B cell (primary cell): ENCODE measurements at places on chromosomes 1 and 21. TPM values are rescaled to one million over a fixed set of nuclear protein-coding genes. Genes with fewer than 3 reads are reported as not detected.

GRCh38 chr1:37153116-37154100 is 119.1 kb upstream of the GRIK3 start:
- DNase-seq = no peak
- peaks cover 6% of the 10 kb centered on the region for H3K27me3 ChIP-seq
- H3K36me3 ChIP-seq = no peaks in the 10 kb centered on the region
- H3K27ac ChIP-seq = no peak overlapping the region
- no peaks in the 10 kb centered on the region for H3K4me1 ChIP-seq

DNA sequence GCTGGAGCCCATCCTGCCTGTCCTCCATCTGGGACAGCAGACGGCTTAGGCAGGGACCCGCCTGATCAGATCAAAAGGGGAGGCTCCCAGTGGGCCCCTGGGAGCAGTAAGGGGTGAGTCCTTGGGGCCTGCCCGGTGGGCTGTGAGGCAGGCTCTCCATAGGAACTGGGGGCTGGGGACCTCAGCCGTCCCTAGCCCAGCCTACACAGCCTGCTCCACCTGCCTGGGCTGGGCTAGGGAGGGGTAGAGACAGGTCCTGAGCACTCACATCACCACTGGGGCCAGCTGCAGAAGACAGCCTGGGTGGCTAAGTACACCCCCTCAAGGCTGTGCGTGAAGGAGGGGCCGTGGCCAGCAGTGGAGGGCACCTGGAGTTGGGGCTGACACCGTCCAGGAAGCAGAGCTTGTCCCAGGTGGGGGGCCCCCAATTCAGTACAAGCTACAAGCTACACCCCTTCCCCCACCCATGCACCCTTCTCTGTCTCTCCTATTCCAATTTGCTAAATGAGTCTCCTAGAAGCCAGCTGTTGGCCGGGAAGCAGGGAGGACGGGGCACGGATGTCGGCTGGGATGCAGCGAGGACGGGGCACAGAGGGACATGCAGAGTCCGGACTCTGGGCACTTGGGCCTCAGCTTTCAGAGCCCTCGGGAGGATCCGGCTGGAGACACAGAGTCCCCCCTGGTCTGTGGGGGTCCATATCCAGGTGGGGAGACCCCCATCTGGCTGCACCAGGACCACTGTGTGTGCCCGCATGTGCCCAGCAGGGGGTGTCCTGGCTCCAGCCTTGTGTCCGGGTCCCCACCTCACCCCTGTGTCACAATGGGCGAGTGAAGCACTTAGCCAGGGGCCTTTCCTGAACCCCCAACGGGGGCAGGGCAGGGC is 1.7 kb downstream of the ISG15 start:
- no peaks in the 10 kb centered on the region for H3K27me3 ChIP-seq
- DNase-seq = no peak
- no peak overlapping the region for H3K27ac ChIP-seq
- H3K4me3 ChIP-seq = no peak overlapping the region

Gene SERINC2
- polyA plus RNA-seq = 0.75 and 1.2 TPM in 2 replicates

DNA sequence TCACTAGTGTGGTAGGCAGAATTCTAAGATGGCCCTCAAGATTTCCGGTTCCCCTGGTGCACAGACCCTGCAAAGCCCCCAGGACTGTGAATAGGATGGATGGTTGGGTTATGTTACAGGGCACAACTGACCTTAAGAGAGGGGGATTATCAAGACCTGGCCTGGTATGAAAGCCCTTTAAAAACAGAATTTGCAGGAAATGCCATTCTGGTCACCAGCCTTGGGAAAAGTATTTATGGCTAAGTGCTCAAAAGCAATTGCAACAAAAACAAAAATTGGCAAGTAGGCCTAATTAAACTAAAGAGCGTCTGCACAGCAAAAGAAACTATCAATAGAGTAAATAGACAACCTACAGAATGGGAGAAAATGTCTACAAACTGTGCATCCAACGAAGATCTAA is 144.7 kb upstream of the EDN2 start:
- H3K4me1 ChIP-seq = peaks cover 2% of the 10 kb centered on the region
- H3K27me3 ChIP-seq = no peaks in the 10 kb centered on the region
- no peak overlapping the region for H3K4me3 ChIP-seq
- H3K27ac ChIP-seq = no peak overlapping the region
- H3K36me3 ChIP-seq = peaks cover 9% of the 10 kb centered on the region

DNA sequence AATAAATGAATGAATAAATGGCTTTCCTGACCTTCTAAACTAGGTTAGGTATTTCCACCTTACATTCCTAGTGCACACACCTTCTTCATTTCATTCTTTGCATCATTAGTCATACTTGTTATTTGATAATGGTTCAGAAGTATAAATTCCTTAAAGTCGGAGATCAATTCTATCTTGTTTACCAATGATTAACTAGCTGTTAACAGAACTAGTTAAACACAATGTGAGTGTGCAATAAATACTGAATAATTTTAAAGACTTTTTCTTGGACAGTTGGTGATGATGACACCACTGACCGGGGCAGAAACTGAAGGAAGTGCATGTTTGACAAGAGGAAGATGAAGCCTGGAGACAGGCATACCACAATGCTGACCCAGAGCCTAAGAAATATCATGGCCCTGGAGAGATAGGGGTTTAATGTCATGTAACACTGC is 207.1 kb upstream of the DEPDC1 start:
- H3K27me3 ChIP-seq = no peaks in the 10 kb centered on the region
- no peak overlapping the region for H3K4me3 ChIP-seq
- no peaks in the 10 kb centered on the region for H3K4me1 ChIP-seq
- DNase-seq = no peak
- no peak overlapping the region for H3K27ac ChIP-seq
- H3K36me3 ChIP-seq = no peaks in the 10 kb centered on the region

Gene SPRR2F
- not detected in 2 replicates for polyA plus RNA-seq

DNA sequence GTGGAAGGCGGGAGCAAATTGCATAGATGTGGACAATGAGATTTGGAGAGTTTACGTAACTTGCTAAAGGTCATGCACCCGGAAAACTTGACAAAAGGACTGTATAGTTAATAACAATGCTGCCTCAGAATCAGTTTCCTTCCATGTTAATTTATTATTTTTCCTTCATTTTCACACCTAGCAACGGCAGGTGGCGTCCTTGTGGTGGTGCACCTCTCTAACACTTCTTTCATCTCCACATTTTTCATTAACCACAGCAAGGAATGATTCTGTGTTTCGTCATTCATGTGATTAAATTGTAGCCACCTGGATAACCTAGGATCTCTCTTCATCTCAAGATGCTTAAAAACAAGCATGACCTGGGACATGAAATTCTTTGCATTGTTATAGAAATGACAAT is 2133.0 kb downstream of the NCAM2 start:
- no peak for DNase-seq
- no peak overlapping the region for H3K27ac ChIP-seq
- no peaks in the 10 kb centered on the region for H3K36me3 ChIP-seq

Gene FBLIM1
- not detected in 2 replicates for polyA plus RNA-seq

Gene HPCAL4
- 0.13 TPM in 1 of 2 replicates, not detected in the other for polyA plus RNA-seq

Gene NTNG1
- polyA plus RNA-seq = 0.69 and 2.8 TPM in 2 replicates

- no peak overlapping the region for H3K4me3 ChIP-seq
- no peaks in the 10 kb centered on the region for H3K36me3 ChIP-seq
- H3K27me3 ChIP-seq = no peaks in the 10 kb centered on the region
- DNase-seq = no peak
- no peaks in the 10 kb centered on the region for H3K4me1 ChIP-seq
Observed at GRCh38 chr1:63623952-63624351, 30.7 kb downstream of the PGM1 start.

DNA sequence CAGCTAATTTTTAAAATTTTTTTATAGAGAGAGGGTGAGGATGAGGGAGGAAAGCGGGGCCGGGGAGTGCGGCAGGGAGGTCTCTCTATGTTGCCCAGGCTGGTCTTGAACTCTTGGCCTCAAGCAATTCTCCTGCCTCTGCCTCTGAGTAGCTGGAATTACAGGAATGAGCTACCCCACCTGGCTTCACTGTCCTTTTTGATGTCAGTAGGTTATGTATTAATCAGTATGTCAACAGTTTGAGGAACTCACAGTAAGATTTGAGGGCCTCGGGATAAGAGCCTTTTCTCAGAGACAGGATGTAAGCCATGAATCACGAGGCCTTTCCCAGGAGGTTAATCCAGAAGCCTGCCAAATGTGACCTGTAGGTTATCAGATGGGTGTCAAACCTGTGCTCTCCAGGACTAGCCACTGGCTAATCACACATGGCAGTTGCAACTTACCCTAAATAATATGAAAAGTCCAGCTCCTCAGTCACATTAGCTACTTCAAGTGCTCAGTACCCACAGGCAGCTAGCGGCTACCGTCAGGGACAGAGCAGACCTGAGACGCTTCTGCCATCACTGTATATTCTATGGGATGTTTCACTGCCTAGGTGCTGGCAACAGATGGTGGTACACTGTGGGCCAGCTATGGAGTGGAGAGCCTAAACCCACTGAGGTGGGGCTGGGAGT is 33.1 kb downstream of the TRIM67 start:
- H3K27me3 ChIP-seq = peaks cover 22% of the 10 kb centered on the region
- no peak overlapping the region for H3K27ac ChIP-seq
- no peaks in the 10 kb centered on the region for H3K36me3 ChIP-seq
- no peaks in the 10 kb centered on the region for H3K4me1 ChIP-seq
- H3K4me3 ChIP-seq = no peak overlapping the region

DNA sequence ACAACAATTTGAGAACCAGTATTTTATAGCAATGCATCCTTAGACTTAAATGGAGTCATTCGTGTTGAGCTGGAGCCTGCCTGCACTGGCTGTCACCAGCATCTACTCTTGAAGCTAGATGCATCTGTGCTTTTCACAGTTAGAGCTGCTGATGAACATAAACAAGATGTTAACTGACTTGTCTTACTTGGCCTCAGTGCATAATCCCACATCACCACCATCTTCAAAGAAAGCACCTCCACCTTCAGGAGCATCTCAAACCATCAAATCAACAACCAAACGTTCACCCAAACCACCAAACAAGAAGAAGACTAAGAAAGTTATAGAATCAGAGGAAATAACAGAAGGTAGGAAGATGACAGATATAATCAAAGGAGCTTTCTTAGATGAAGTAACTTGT is 71.1 kb downstream of the TPR start:
- no peaks in the 10 kb centered on the region for H3K36me3 ChIP-seq
- DNase-seq = no peak
- H3K27me3 ChIP-seq = no peaks in the 10 kb centered on the region
- H3K4me1 ChIP-seq = no peaks in the 10 kb centered on the region
- H3K27ac ChIP-seq = no peak overlapping the region
- H3K4me3 ChIP-seq = no peak overlapping the region

DNA sequence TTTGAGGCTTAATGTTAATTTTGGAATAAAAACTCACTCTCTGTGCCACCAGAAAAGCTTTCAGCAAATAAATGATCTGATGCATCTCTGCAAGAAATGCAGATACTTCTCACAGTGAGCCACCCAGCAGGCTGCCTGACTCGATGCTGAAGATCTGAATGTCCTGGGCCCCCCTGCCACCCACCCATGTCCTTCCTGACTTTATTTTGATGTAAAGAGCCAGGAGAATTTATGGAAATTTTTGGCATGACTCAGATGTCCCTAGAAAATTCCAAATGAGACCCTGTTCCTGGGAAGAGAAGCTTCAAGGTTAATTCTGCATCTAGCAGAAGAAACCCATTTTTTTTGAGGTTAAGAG is 62.8 kb upstream of the COA6 start:
- H3K4me1 ChIP-seq = no peaks in the 10 kb centered on the region
- H3K36me3 ChIP-seq = no peaks in the 10 kb centered on the region
- no peak for DNase-seq
- H3K27ac ChIP-seq = no peak overlapping the region

Gene GSTM2
- polyA plus RNA-seq = 73.0 and 94.4 TPM in 2 replicates

- H3K36me3 ChIP-seq = no peaks in the 10 kb centered on the region
- no peak overlapping the region for H3K27ac ChIP-seq
- H3K4me1 ChIP-seq = peaks cover 13% of the 10 kb centered on the region
- no peak overlapping the region for H3K4me3 ChIP-seq
- no peak for DNase-seq
Observed at GRCh38 chr1:230175163-230175747, 108.2 kb downstream of the GALNT2 start.

DNA sequence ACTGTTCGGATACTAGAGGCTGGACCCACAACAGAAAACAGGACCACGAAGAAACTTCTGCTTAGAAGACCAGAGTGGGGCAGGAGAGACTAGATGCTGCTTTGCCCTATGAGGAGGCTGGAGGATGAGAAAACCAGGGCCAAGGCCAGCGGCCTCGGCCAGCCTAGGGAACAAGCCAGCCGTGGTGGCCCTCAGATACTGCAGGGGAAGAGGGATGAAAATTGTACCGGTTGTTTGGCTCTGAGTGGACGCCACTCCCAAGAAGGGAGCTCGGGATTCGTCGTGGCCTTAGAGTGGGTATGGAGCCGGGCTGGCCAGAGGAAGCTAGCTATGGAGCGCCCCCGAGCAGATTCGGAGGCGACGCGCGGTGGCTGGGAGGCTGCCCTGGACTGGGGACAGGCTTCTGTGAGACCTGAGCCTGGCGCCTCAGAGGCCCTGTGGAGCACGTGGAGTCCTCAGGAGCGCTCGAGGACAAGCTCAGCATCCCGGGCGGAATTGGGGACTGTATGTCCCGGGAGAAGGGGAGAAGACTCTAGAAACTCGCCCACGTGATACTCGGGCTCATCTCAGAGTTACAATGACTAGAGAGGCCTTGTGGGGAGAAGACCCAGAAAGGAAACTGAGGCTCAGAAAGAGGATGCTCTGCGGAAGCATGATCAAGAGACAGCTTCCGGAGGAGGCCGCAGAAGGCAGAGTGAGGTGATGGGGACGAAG is 2.8 kb downstream of the PRRX1 start:
- no peaks in the 10 kb centered on the region for H3K27me3 ChIP-seq
- DNase-seq = no peak
- H3K4me1 ChIP-seq = peaks cover 12% of the 10 kb centered on the region

DNA sequence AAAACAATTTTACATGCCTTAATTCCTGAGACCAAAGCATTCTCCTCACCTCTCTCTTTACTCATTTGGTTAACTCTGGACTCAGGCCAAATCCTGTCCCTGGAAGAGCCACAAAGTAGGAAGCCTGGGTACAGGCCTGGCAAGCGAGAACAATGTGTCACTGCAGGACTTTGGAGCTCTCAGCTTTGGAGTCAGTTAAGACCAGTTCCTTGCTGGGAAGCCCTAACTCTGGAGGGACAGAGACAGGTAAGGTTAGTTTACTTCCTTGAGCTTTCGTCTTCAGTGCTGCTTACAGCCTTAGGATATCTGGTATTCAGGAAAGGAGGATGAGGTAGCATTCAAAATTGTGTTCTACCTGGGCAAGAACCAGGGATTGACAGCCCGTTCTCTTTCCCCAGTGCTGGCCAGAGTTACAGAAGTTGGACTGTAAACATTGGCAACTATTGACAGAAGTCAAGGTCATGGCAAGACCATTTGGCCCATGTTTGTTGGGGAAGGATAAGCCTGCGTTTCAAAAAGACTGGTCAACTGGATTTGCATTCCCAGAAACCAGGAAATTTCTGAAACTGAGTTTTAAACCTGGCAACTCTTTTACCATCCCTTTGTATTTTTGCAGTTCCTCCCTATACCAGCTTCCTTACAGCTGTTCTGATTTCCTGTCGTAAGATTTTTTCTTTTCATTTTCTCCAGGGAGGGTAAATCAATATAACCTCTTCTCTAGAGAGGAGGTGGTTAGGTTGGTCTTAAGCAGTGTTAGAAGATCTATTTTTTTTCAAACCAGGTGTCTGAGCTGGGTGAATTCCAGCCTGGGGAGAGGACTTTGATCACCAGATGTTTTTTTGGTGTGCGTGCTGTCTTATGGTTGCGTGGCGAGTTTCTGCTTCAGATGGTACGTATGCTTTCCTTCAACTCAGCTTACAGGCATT is at the start of gene C4BPB:
C4BPB (plus strand) TSS at position 160 of the 926 bp plus-strand sequence; CDS start at position 832, 672 bp downstream.
- DNase-seq = peak; percentile 55
- no peaks in the 10 kb centered on the region for H3K27me3 ChIP-seq
- H3K4me3 ChIP-seq = peak within 1 kb of the TSS; percentile 39
- H3K27ac ChIP-seq = peak within 1 kb of the TSS; percentile 50
- H3K36me3 ChIP-seq = no peaks in the 10 kb centered on the region

- no peak for DNase-seq
- no peak overlapping the region for H3K27ac ChIP-seq
- no peaks in the 10 kb centered on the region for H3K4me1 ChIP-seq
- no peaks in the 10 kb centered on the region for H3K36me3 ChIP-seq
- H3K4me3 ChIP-seq = no peak overlapping the region
Observed at GRCh38 chr1:33970148-33970825, 106.4 kb downstream of the HMGB4 start.
